ENCODE measurements at places on chromosomes 3 and 15.
A peak's percentile ranks its signal among the peaks of the same experiment; 100 is the strongest.

- DNase-seq: no peak
Measured at GRCh38 chr3:177300039-177300833, 103.0 kb upstream of the TBL1XR1 start.

DNA sequence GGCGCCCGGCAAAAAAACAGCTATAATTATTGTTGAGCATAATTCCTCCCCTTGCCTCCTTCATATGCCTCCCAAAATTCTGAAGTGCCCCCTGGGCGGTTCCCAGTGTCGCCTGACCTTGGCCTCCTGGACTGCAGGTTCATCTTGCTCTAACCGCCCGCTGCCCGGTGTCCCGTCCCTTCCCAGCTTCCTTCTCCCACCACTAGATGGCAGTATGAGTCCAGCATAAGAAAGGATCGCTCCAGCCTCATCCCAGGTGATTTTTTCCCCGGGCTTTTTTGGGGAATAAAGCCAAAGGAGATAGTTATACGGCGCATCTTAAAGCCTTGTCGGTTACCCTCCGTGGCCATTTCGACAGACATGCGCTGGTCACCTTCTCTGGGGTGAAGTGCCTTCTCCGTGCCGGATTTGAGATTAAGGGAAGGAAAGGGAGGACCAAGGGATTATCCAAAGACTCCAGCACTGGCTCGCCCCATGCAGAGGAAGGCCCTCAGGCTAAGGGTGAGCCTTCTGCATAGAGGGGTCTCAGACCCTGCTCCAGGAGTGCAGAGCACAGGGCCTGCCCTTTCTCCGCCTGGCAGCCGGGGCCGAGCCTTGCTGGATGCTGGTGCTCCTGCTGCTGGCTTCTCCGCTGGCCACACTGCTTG lies 45.8 kb upstream of the TRA2B start:
- peak; percentile 86 for DNase-seq

DNA sequence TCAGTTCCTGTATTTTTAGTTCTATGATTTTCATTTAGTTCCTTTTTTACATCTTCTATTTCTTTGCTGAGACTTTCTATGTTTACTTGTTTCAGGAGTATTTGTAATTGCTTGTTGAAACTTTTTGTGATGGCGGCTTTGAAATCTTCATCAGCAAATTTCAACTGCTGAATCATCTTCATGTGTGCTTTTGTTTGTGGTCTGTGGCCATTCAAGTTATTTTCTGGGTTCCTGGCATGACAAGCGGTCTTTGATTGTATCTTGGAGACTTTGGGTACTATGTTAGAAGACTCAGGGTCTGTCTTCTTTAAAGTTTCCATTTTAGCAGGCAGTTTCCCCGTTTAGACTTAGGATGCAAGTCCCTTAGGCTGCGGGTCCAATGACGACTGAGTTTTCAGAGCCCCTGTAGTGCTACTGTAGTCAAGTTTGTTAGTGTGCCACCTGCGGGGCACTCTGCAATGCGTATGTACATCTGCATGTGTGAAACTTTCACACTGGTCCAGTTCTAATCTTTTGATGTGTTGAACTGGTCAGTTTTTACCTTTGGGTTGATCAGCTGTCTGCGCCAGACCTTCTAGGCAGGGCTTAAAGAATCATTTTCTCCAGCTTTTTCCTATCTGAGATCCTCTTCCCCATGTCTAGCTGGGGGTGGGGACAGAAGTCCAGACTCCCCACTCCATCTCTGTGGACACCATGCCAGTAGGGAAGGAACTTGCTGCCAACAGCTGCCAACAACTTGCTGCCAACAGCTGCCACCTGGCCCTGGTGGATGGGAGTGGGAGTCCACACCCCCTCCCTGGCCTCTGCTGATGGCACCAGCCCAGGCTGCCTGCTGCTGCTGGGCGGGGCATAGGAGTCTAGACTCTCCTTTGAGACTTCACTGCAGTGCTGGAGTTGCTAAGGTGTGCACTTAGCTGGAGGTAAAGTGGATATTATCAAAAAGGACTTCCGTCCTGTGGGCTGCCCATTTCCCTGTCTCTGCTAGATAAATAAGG lies 190.9 kb downstream of the TJP1 start:
- no peak for DNase-seq

DNA sequence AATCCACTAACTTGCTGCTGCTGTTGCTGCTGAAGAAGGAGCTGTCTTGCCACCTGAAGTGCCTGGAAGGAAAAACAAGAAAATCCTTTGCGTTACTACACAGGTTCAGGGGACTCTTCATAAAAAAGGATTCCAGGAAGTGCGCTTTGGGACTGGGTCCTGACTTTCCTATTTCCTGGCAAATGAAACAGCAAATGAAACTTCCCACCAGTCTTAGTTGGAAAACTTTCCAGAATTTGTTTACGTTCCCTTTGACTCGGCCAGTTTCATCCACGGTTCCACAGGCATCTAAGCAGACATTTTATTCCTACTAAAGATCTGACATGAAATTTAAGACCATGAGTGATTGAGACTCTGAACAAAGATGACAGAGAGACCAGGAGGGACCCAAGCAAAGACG lies 471.0 kb downstream of the FOXP1 start:
- DNase-seq: no peak

DNA sequence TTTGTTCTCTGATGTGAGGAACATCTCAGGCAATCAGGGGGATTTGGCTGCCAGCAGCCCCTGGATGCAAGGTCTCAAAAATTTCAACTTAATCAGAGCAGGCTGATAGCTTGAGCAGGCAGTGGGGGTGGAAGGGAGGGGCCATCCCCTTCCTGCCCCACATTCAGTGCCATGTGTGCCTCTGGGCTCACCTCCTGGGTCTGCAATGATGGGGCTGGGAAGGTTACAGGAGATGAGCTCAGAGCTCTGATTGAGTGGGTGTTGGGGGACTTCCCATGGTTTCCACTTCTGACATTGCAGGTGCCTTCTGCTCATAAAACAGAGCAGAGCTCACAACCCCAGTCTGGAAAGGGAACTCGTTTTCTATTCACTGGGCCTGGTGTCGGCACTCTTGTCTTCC lies 37.0 kb downstream of the PARP16 start:
- no peak for DNase-seq

- DNase-seq: no peak
Measured at GRCh38 chr15:41797201-41797944, 23.1 kb downstream of the MAPKBP1 start.

DNA sequence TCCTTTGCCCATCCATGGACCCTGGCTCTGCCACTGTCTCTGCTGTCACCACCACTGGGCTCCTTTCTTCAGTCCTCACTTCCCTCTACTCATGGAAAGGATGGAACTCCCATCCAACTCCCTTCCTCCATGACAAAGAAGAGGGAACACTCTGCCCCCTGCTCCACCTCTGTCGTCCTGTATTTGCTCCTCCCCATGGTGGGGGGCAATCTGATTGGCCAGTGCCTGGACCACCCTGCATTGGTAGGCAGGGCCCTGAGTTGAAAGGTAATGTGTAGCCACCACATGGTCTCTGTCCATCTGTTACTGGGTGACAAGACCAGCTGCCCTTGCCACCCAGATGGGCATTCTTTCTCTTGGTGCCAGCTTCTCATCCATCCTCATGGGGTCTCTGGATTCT lies 20.7 kb upstream of the HEG1 start:
- DNase-seq: no peak

GRCh38 chr15:31305796-31306425 lies 20.7 kb upstream of the KLF13 start:
- no peak for DNase-seq

GRCh38 chr15:57476533-57476975 lies 100.2 kb downstream of the CGNL1 start:
- DNase-seq: no peak

DNA sequence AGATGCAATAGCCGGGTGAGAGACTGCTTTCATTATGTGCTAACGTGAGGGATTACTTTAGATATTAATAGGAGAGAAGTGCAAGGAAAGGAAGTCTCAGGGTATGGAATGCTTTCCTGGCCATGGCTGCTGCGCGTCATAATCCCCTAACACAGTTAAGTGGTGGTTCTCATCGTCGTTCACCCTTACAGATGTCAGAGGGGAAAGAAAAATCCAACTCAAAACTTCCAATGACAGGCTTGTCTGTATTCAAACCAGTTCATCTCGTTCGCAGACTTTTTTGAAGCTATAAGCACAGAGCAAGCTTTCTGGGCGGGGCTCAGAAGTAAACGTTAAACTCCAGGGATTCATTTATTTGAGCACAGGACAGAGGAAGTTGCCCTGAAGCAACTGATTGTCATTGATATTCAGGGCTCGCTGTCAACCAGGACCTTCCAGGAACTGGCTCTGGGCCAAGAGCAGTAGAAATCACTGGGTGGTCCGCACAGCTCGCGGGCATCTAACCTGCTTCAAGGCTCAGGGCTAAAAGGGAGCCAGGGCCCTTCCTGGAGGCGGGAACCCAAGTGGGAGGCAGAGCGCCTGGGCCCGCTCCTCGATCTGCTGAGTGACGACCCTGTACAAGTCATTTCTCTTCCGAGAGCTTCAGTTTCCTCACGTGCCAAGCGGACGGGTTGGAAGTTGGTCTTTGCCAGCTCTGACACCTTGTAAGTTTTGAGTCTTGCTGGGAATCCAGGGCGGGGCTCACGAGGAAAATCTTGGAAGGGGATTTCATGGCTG lies 1.1 kb upstream of the LPP start:
- peak; percentile 82 for DNase-seq

DNA sequence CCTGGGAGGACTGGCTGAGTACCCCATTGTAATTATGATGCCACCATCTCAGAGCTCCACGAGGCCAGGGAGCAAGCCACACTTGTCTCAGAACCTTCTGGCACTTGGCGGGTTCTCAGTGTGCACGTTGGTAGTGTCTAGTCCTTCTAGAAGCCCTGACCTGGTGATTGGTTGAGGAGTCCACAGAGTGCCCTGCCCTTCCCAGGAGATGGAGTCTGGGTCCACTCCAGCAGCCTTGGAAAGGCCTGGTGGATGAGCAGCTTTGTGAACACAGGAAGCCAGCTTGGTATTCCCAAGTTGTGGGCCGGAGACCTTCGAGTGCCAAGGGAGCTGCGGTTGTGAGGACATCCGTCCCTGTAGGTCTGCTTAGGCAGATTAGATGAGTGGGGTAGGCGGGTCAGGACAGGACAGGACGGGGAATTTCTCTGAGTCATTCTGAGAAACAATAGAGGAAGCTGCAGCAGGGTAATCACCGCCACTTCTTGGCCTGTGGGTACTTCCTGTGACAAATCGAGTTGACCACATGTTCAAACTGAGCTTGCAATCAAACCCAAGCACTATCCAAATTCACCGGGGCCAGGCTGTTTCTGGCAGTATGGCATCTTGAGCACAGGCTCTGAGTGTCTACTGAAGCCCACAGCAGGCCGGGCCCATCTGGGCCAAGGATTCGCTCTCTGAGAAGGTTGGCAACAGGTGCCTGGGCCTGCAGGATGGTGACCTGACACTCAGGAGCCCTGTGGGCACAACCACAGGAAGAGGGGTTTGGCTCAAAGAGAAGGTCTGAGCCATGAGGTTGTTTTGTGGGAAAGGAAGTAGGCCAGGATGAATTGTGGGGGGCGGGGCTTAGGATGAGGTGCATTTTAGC lies 71.5 kb upstream of the PLXNA1 start:
- peak; percentile 89 for DNase-seq

DNA sequence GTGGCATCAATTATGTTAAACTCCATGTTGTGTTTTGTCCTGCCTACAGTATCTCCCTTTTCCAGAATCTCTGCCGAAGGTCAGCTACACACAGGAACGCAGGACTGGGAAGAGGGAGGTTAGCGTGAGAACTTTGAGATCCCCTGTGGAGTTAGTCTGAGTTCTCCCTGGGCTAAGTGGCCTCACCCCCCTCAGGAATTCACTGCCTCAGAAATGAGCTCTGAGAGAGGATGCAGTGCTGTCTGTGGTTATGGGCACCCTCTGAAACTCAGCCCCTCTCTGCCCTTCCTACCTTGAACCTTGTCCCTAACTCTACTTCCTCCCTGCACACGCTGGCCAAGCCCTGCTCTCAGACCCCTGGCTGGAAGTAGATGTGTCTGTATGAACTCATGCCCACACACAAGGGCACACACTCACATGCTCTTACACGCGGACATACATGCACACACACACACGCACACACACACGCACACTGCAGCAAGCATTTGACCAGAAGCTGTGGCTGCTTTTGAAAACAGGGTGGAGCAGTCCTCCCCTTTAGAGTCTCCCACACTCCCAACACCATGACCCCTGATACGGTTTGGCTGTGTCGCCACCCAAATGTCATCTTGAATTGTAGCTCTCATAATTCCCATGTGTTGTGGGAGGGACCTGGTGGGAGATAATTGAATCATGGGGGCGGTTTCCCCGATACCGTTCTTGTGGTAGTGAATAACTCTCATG lies 5.3 kb upstream of the VIPR1 start:
- peak; percentile 33 for DNase-seq

DNA sequence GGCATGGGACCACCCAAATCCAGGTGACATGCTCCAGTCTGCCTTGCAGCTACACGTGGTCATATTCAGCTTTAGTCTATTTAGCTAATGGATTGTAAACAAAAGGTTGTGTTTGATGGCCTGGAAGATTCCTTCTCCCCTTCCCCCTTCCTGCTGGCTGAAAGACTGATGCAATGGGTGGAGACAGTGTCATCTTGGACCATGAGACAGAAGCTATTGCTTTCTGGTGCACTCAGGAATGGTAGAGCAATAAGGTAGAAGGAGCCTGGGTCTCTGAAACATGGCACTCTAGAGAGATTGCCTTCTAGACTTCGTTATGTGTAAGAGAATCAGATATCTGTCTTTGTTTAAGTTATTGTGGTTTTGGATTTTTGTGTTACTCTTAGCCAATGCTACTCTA lies 25.7 kb upstream of the PTX3 start:
- no peak for DNase-seq

GRCh38 chr3:170731281-170731680 lies 138.7 kb downstream of the RPL22L1 start:
- DNase-seq: no peak

- no peak for DNase-seq
Measured at GRCh38 chr3:190481779-190482178, 32.1 kb upstream of the TMEM207 start.

DNA sequence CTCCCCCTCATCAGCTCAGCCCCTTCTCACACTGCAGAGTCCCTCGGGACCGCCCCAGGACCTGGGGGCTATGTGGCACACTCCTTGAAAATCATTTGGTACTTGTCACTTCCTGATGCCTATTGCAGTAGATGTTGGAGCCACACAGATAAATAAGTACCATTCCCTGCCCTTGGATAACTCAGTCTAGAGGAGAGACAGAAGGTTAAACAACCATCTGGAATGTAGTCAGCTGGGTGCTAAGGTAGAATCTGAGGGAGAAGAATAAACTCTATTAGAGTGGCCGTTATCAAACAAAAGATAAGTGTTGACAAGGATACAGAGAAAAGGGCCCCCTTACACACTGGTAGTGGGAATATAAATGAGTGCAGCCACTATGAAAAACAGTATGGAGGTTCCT lies 112.3 kb upstream of the NR2E3 start:
- DNase-seq: no peak

Data from spleen (tissue), 13 donors.